ENCODE measurements at places on chromosomes 2 and 18. TPM values are rescaled to one million over a fixed set of nuclear protein-coding genes. Genes with fewer than 3 reads are reported as not detected.

REG3G gene
- not detected for total RNA-seq

LTBP1 gene
- total RNA-seq = 645 TPM

DSC1 gene
- total RNA-seq = not detected

PLCL1 gene
- 1.6 TPM for total RNA-seq

IL1F10 gene
- total RNA-seq = not detected

KATNAL2 gene
- 9.6 TPM for total RNA-seq

AKAIN1 gene
- total RNA-seq = not detected

RIT2 gene
- not detected for total RNA-seq

HAAO gene
- 6.3 TPM for total RNA-seq
